ENCODE measurements at places on chromosomes 16 and 17.

- DNase-seq: peak; percentile 15
Measured at GRCh38 chr16:77788181-77789084, at the start of gene VAT1L. Gene VAT1L, plus strand, starts transcription at chr16:77788564. Its CDS starts 119 bp downstream, at chr16:77788683.

- DNase-seq: no peak
Measured at GRCh38 chr16:4338712-4339299, 12.3 kb downstream of the PAM16 start.

GRCh38 chr17:77593081-77593480, 365.4 kb upstream of the TNRC6C start:
- no peak for DNase-seq

GRCh38 chr17:78716814-78717393, 65.2 kb downstream of the CYTH1 start:
- no peak for DNase-seq

DNA sequence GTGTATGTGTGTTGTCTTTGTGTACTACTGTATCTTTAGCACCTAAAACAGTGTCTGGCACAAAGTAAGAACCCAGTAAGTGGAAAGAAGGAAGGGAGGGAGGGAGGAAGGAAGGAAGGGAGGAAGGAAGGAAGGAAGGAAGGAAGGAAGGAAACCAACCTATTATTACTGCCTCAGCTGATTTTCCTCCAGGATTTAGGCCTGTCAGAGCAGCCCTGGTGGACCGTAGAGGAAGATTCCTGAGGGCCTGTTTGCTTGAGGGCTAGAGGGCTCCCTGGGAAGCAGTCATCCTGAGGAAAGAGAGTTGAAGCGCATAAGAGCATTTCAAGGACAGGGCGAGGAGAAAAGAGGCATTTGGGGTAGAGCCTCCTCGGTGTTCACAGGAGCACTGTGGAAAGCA, 61.5 kb downstream of the WSB1 start:
- DNase-seq: no peak

DNA sequence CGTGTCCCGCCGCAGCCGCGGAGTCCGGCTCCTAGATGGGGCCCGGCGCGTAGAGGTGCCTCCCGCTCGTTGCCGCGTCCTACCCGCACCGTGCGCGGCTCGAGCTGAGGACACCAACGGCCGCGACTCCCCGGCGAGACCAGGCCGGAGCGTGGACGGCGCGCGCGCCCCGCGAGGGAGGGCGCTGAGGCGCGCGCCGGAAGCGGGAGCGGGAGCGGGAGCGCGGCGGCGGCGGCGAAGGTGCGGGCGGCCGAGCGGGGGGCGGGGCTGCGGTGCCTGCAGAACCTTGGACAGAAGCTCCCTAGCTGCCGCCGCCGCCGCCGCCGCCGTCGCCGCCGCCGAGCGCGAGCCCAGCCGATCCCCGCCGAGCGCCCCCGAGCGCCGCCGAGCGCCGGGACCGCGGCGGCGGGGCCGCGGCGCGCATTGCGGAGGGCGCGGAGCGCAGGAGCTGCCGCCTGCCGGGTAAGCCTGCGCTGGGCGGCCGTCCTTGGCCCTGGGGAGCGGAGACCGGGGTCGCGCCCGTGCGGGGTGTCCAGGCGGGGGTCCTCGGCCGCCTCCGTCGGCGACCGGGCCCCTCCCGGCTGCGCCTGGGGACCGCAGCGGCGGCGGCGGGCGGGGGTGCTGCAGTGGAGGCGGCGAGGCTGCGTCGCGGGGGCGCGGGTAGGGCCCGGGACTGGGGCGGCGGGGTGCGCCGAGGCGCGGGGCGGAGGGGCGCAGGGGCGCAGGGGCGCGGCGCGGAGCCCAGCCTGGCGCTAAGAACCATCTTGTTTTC, at the start of gene CDK5R1:
CDK5R1 (plus strand) TSS at position 293 of the 772 bp plus-strand sequence. CDS start 628 bp downstream, outside the sequence.
- DNase-seq: peak; percentile 43

GRCh38 chr16:29806099-29806579, at the start of gene MAZ:
Gene MAZ, plus strand, starts transcription at chr16:29806529. Its CDS starts 173 bp downstream, at chr16:29806702.
- DNase-seq: no peak

- DNase-seq: no peak
Measured at GRCh38 chr16:87063543-87063942, 253.6 kb downstream of the C16orf95 start.

GRCh38 chr17:83151442-83152226, 72.2 kb downstream of the METRNL start:
- DNase-seq: no peak

GRCh38 chr17:6097005-6097279, 26.8 kb downstream of the WSCD1 start:
- DNase-seq: no peak

- DNase-seq: peak; percentile 18
Measured at GRCh38 chr16:69270395-69270794, 40.8 kb upstream of the VPS4A start.

- no peak for DNase-seq
Measured at GRCh38 chr17:11144358-11145233, 96.4 kb upstream of the SHISA6 start.

DNA sequence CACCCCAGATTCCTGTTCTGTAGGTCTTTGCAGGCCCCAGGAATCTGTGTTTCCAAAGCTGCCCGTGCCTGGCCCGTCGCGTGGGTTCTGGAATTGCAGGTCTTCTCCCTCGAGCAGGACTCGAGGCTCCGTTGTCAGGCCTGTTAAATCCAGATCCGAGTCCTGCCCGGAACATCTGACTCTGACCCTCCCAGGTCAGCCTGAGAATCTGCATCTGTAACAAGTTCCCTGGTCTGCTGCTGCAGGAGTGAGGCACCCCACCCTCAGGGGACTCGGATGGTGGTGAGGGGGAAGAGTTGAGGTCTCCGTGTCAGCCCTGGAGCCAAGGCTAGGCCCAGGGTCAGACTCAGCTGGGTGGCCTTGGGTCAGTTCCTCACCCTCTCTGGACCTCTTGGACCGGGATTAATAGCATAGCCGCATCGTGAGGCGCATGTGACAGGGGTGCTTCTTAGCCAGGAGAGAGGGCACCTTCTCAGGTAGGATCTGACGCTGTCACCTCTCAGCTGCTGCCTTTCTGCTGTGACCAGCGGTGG, 8.8 kb downstream of the SPIRE2 start:
- no peak for DNase-seq

- no peak for DNase-seq
Measured at GRCh38 chr17:17944743-17945142, 27.5 kb downstream of the TOM1L2 start.

DNA sequence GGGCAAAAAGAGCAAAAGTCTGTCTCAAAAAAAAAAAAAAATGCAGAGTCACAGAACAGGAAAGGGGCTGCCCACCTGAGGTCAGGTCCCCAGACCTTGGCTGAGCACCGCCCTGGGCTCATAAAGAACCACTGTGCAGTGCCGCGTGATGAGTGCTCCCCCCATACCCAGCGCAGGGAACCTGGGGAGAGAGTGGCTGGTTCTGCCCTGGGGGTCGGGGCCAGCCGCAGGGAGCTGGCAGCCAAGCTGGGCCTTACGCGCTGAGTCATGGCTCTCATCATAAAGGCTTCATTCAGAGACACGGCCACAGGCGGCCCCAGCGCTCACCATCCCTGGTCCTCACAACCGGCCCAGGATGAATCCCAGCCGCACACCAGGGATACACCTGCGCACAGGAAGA, 80.7 kb downstream of the RAB11FIP4 start:
- no peak for DNase-seq

DNA sequence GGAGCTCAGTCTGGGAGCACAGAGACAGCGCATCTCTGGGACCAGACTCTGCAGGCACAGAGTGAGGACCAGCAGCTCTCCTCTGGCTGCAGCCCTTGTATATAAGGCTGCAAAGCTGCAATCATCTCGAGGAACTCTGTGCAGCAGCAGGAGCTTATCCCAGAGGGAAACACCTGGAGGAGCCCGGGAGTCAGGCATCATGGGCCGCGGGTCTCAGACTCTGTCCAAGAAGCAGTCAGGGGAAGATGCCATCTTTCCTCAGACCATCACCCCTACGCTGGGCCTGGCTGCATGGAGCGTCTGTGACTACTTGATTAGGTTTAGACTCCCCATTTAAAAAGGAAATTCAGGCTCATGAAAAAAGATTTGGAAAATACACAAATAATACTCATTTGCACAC, 122.0 kb downstream of the IRF8 start:
- no peak for DNase-seq

DNA sequence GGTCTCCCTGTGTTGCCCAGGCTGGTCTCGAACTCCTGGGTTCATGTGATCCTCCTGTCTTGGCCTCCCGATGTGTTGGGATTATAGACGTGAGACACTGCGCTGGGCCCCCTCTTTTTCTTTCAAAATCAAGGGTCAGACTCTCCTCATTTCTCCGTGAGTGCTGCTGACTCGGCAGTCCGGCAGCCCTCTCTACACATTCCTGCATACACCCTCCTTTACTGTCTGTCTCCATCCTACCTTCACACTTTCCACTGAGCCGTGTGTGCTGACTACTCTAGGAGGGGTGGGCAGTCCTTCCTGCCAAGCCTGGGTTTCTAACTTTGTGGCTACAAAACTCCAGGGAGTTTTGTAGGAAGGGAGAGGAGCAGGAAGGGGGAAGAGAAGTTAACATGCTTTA, 195.2 kb downstream of the PARN start:
- DNase-seq: no peak

GRCh38 chr17:54867634-54868033, 33.0 kb upstream of the TOM1L1 start:
- DNase-seq: no peak

GRCh38 chr16:77711775-77712174, 10.5 kb upstream of the NUDT7 start:
- no peak for DNase-seq

DNA sequence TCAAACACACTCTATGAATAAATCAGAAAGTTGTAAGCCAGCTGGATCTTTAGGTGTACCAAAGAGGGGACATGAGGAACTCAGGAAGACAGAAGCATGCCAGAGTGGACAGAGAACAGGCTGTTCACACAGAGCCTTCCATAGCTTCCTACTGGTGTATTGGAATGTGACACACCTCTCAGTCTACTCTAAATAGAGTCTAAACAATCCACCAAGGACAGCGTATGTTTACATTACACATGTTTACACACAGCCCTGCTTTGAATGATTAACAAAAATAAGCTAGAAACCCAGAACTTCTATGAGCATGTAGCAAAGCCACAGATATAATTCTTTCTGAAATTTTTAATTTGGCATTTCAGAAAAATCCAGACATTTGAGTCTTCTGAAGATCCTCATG, 1279.0 kb upstream of the CDH8 start:
- no peak for DNase-seq

- DNase-seq: no peak
Measured at GRCh38 chr17:79027925-79028491, 4.0 kb downstream of the C1QTNF1 start.

DNA sequence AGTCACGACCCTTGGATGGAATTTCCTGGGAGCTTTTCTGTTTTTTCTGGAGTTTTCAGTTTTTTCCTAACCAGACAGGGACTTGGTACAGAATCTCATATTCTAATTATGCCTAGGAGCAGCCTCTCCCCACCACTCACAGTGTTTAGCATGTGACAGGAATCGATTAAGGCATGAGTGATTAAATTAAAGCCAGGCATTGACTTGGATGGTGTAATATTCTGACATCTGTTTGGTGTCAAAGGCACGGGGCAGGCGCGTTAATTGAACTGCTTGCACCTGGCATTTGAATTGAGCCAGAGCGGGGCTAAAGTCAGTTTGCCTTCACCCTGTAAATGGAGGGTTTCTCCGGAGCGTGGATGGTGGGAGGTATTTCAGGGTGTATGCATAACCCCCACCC, 11.9 kb downstream of the MAPT start:
- DNase-seq: no peak

DNA sequence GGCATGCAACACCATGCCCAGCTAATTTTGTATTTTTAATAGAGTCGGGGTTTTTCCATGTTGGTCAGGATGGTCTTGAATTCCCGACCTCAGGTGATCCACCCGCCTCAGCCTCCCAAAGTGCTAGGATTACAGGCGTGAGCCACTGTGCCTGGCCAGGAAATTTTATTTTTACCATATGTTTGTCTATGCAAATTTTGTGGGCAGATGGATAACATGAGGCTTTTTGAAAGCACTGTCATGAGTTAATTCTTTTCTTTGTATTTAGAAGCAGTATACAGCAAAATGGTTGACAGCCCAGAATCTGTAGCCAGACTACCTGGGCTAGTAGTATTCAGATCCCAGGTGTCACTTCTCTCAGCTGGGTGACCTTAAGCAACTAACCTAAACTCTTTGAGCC, 8.5 kb upstream of the KPNB1 start:
- no peak for DNase-seq

DNA sequence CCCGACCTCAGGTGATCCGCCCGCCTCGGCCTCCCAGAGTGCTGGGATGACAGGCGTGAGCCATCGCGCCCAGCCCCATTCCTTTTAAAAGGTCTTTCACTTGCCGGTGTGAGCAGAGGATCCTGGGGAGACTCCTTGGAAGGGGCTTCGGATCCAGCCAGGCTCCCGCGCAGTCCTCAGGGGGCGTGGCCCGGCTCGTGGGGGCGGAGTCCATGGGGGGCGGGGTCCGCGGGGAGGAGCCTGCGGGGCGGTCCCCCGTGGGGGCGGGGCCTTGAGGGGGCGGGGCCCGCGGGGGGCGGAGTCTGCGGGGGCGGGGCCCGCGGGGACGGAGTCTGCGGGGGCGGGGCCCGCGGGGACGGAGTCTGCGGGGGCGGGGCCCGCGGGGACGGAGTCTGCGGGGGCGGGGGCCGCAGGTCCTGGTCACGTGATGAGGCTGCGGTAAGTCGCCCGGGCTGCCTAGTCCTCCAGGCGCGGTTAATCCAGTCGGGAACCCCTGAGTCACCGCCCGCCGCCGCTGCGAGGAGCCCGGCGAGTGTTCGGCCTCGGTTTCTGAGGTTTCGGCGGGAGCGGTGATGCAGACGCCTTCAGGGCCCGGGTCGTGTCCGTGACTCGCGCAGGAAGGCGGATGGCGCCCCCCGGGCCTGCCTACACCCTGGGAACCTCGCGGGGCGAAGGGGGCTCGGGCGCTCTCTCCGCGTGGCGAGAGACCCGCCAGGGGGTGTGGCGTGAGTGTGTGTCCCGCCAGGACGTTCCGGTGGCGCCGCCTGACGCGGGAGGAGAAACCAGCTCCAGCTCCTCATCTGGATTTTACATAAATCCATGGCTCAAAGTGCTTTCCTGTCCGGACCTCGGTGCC, 23.6 kb upstream of the ABR start:
- DNase-seq: no peak

DNA sequence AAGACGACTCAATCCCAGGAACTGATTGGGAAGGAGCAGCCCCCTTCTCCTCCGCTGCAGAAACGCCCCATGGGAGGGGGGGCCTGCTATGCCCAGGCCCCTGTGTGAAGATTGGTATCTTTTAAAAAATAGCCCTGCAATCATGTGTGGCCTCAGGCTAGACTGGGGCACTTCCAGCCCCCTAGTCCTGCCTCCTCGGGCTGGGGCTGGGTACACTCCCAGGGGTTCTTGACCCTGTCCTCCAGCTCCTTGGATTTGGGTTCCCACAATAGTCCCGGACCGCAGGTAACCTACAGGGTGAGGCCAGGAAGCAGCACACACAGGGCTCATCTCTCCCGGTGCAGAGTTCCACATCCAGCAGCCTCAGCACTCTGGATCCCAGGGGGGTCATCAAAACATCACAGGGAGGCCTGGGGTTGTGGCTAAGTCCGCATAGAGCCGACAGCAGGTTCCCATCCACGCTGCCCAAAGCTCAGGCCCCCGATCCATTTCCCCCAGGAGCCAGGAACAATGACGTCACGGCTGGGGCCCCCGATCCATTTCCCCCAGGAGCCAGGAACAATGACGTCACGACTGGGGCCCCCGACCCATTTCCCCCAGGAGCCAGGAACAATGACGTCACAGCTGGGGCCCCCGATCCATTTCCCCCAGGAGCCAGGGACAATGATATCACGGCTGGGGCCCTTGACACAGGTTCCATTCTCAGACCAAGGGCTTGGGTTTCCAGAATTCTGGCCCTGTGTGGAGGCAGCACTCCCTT, 202.4 kb downstream of the IRF8 start:
- DNase-seq: no peak

- no peak for DNase-seq
Measured at GRCh38 chr16:66143415-66143814, 223.1 kb upstream of the CDH5 start.

All from HL-60 (cell line).